ENCODE measurements at places on chromosomes 11 and 22. TPM values are rescaled to one million over a fixed set of nuclear protein-coding genes. Genes with fewer than 3 reads are reported as not detected.

The EWSR1 gene
- total RNA-seq: 117 TPM

The CARD10 gene
- total RNA-seq: 3.3 TPM

The POLR2F gene
- total RNA-seq: 30.6 TPM

The TRIM51 gene
- total RNA-seq: not detected

The LGR4 gene
- 142 TPM for total RNA-seq

The ISX gene
- total RNA-seq: not detected

The DRD2 gene
- 0.20 TPM for total RNA-seq

The A4GALT gene
- 6.0 TPM for total RNA-seq

The FANCF gene
- total RNA-seq: 11.4 TPM

The APOL6 gene
- 15.5 TPM for total RNA-seq

The GAB4 gene
- not detected for total RNA-seq

The CDON gene
- total RNA-seq: 71.8 TPM

The CST6 gene
- 279 TPM for total RNA-seq

The MS4A12 gene
- not detected for total RNA-seq

The TRAF6 gene
- total RNA-seq: 10.0 TPM

The RASSF10 gene
- total RNA-seq: 9.8 TPM

The GDPD4 gene
- total RNA-seq: 0.39 TPM

The CALCA gene
- not detected for total RNA-seq

The TRIM48 gene
- total RNA-seq: not detected

The TOM1 gene
- 33.4 TPM for total RNA-seq

The RAG2 gene
- 0.30 TPM for total RNA-seq

The SLC22A12 gene
- total RNA-seq: not detected

The SMC1B gene
- 0.10 TPM for total RNA-seq

The ARFIP2 gene
- total RNA-seq: 28.6 TPM

The NCAM1 gene
- 26.8 TPM for total RNA-seq
